ENCODE measurements at places on chromosomes 5 and 9.

DNA sequence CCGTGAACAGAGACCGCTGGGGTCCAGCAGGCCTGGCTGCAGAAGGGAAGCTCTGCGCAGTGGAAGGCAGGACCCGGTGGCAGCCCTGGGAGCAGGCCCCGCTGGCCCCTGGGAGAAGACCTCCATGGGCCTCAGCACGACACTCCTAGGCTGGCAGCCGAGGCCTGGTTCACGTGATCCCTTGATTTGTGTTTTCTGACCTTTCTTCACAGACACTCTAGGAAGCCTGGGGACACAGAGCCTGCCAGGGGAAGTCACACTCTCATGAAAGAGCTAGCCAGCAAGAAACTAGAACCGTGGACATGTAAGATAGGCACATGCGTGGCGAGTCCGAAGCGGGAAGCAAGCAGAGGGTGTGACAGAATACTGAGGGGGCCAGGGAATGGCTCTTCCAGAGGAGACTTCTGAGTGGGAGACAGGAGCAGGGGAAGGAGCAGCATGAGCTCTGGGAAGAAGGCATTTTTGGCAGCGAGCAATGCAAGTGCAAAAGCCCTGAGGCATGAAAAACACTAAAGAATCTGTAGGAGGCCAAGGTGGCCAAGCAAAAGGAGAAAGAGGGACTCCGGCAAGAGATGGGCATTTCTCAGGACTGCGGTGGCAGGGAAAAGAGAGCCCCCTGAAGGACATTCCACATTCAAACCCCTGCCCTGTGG lies 26.6 kb upstream of the IL17B start:
- DNase-seq: no peak
- H3K27ac ChIP-seq: peak overlapping the region; percentile 75
- no peaks in the 10 kb centered on the region for H3K27me3 ChIP-seq
- no peak overlapping the region for H3K4me3 ChIP-seq
- H3K36me3 ChIP-seq: no peaks in the 10 kb centered on the region
- H3K4me1 ChIP-seq: peaks cover 17% of the 10 kb centered on the region

- peak; percentile 59 for DNase-seq
- H3K27me3 ChIP-seq: no peaks in the 10 kb centered on the region
- peaks cover 6% of the 10 kb centered on the region for H3K4me1 ChIP-seq
- no peak overlapping the region for H3K4me3 ChIP-seq
Observed at GRCh38 chr5:178536541-178537466, 53.4 kb downstream of the COL23A1 start.

DNA sequence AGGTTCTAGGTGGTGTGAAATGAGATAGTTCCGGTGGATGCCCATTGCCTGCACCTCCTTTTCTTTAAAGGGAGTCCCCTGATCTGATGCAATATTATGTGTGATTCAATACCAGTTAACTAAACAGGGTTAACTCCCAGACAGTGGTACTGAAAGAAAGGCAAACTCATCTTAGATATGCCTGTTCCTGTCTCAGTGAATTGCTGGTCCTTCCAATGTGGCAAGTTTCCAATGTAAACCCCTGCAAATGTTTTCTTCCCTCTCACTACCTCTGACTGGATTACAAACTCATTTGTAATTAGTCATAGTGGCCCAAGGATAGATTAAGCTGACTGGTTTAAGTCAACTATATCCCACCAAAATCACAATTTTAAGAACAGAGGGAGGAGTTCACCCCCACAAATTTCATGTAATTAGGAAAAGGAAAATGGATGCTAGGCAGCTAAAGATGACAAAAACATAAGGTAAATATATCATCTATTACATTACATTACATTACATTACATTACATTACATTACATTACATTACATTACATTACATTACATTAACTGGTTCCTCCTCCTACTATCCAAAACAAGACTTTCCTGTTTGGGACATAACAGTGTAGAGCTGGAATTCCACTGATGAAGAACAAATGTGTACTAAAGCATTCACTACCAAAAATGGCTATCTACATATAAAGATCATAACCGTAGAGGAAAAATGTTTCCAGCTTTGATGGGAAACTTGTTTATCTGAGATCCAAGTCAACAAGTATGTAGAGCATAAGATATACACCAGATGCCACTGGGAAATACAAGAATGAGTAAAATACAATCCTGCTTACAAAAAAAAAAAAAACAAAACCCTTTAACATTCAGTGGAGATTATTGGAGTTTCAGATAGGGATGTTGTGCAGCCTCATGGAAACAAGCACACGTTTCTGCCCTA lies 121.5 kb upstream of the SNX2 start:
- no peaks in the 10 kb centered on the region for H3K27me3 ChIP-seq
- H3K27ac ChIP-seq: no peak overlapping the region
- no peaks in the 10 kb centered on the region for H3K36me3 ChIP-seq
- H3K4me3 ChIP-seq: no peak overlapping the region
- no peak for DNase-seq

- H3K4me3 ChIP-seq: no peak overlapping the region
- no peaks in the 10 kb centered on the region for H3K4me1 ChIP-seq
- no peaks in the 10 kb centered on the region for H3K36me3 ChIP-seq
Observed at GRCh38 chr5:95901676-95902627, 59.7 kb downstream of the ELL2 start.

- H3K27ac ChIP-seq: no peak overlapping the region
- H3K4me1 ChIP-seq: no peaks in the 10 kb centered on the region
- DNase-seq: no peak
- no peaks in the 10 kb centered on the region for H3K27me3 ChIP-seq
Observed at GRCh38 chr5:164062304-164062703, 556.9 kb downstream of the MAT2B start.

- no peaks in the 10 kb centered on the region for H3K36me3 ChIP-seq
- H3K4me1 ChIP-seq: no peaks in the 10 kb centered on the region
- H3K4me3 ChIP-seq: no peak overlapping the region
- H3K27ac ChIP-seq: no peak overlapping the region
Observed at GRCh38 chr5:123718238-123718637, 206.3 kb downstream of the CSNK1G3 start.

GRCh38 chr5:44974813-44975212 lies 166.1 kb downstream of the MRPS30 start:
- H3K27ac ChIP-seq: no peak overlapping the region
- DNase-seq: no peak
- H3K36me3 ChIP-seq: no peaks in the 10 kb centered on the region
- no peaks in the 10 kb centered on the region for H3K27me3 ChIP-seq
- H3K4me1 ChIP-seq: no peaks in the 10 kb centered on the region
- no peak overlapping the region for H3K4me3 ChIP-seq

DNA sequence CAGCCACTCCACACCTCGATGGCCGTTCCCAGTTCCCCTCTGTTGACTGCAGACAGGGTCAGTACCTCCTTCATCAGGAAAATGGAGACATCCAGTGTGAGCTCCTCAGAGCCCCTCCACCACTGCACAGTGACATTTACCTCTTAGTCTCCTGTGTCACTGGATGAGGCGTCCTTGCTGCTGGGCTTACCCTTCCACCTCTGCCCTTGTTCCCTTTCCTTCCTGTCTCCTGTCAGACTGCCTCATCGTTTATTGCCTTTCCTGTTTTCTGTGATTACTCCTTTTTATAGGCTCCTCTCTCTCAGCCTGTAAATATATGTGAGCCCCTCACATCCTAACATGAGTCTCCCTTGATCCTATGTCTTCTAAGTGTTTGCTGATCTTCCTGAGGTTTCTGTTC lies 23.2 kb upstream of the SPTAN1 start:
- H3K27me3 ChIP-seq: no peaks in the 10 kb centered on the region
- peaks cover 7% of the 10 kb centered on the region for H3K4me1 ChIP-seq
- peaks cover 96% of the 10 kb centered on the region for H3K36me3 ChIP-seq
- DNase-seq: no peak
- peak overlapping the region; percentile 28 for H3K27ac ChIP-seq

- no peaks in the 10 kb centered on the region for H3K36me3 ChIP-seq
- H3K4me3 ChIP-seq: no peak overlapping the region
- H3K27ac ChIP-seq: no peak overlapping the region
Observed at GRCh38 chr5:73369278-73369677, 79.3 kb downstream of the FOXD1 start.

- H3K36me3 ChIP-seq: no peaks in the 10 kb centered on the region
- H3K4me1 ChIP-seq: no peaks in the 10 kb centered on the region
- H3K4me3 ChIP-seq: no peak overlapping the region
- H3K27me3 ChIP-seq: no peaks in the 10 kb centered on the region
- no peak overlapping the region for H3K27ac ChIP-seq
Observed at GRCh38 chr5:180304431-180305375, 12.8 kb upstream of the MAPK9 start.

DNA sequence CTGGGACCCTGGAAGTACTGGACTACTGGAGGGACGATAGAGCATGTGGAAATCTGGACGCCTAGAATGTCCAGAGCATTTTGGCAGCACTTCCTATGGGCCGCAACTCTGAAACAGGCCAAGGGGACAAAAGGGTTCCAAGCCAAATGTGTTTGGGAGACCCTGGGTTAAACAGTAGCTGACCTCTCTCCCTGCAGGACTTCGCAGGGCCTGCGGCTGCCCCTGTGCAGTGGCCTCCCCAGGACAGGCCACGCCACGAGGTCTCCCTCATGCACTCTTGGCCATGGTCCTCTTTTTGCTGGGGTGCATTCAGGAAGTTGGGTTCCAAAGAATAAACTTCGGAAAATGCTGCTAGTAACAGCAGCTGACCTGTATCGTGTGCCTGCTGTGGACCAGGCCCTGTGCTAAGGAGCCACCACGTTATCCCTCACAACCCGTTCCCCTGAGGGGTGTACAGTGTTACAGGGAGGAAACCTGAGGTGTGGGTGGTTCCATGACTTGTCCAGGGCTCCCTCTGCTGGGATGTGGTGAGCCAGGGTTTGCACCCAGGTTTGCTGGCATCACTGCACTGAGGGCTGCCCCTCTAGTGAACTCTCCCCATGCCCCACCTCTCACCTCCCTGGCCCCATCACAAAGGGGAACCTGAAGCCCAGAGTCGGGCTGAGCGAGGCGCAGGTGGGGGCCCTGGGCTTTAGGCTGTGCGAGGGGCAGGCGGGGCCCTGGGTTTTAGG lies 79.4 kb downstream of the AMBP start:
- peaks cover 4% of the 10 kb centered on the region for H3K36me3 ChIP-seq
- H3K27me3 ChIP-seq: no peaks in the 10 kb centered on the region
- DNase-seq: no peak
- H3K4me3 ChIP-seq: no peak overlapping the region

DNA sequence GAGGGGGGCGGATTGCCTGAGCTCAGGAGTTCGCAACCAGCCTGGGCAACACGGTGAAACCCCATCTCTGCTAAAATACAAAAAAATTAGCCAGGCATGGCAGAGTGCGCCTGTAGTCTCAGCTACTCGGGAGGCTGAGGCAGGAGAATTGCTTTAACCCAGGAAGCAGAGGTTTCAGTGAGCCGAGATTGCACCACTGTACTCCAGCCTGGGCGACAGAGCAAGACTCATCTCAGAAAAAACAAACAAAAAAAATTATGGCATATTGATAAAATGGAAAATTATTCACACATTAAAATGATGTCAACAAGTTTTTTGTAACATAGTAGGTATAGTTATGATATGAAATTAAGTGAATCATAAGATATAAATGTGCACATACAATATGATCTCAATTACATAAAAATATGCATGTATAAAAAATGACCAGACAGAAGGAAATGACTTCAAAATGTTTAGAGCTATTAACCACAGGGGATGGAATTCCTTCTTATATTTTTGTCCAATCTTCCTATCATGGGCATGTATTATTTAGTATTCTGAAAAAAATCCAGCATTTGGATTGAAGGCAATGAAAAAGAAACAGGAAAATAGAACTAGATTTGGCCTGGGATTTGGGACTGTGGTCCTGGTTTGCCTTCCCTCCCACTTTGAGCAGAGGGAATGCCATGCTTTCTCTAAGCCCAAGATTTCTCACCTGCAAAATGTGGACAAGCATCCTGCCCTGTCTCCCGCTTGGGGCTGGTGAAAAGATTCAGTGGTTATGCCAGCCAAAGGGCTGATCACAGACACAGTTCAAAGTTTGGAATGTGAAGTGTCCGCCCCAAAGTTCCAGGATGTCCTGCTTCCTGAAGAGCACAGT lies 19.5 kb downstream of the SPAAR start:
- H3K4me3 ChIP-seq: no peak overlapping the region
- H3K4me1 ChIP-seq: peaks cover 7% of the 10 kb centered on the region
- H3K27me3 ChIP-seq: no peaks in the 10 kb centered on the region
- DNase-seq: no peak
- peak overlapping the region; percentile 2 for H3K27ac ChIP-seq

GRCh38 chr9:77811832-77812231 lies 163.7 kb upstream of the GNA14 start:
- DNase-seq: no peak
- H3K36me3 ChIP-seq: no peaks in the 10 kb centered on the region
- H3K27ac ChIP-seq: no peak overlapping the region

DNA sequence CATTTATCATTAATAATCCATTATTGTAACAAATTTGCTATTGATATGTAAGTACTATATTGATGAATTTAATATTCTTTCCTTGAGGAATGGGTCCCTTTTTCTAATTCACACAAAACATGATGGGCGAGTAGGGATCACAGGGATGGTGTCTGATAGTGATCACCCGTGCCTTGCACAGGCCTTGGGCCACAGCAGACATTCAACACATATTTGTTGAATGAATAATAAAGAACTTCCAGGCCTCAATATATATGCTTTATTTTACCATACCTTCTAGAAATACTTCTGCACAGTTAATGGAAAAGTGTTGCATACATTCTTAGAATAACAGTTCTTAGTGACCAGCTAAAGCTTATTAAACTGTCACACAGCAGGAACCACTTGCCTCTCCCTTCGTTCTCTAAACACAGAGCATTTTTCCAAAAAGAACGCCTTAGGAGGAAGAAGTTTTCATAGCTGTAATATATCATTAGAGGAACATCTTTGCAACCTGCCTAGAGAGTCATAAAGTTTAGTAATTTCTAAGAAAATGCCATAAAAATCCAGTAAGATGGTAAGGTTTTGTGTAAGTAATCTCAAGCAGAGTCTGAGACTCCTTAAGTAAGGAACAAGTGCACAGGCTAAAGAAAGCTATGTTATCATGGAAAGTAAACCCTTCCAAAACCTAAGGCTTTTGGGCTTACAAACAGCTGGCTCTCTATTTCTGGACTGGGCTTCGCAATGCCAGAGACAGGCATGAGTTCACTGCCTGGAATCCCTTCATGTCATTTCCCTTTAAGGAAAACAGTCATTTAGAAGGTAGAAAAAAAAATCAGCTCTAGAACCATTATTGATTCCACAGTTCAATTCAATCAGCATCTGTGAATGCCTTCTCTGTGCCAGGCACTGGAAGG lies 17.7 kb downstream of the TTLL11 start:
- H3K27ac ChIP-seq: no peak overlapping the region
- no peaks in the 10 kb centered on the region for H3K36me3 ChIP-seq
- H3K4me1 ChIP-seq: no peaks in the 10 kb centered on the region
- H3K4me3 ChIP-seq: no peak overlapping the region

Measured in spleen (tissue), 13 donors.